Gastrocnemius medialis (tissue), 4 donors: ENCODE measurements at places on chromosomes 5 and 9. TPM values are rescaled to one million over a fixed set of nuclear protein-coding genes. Genes with fewer than 3 reads are reported as not detected.
A peak's percentile ranks its signal among the peaks of the same experiment; 100 is the strongest.

DNA sequence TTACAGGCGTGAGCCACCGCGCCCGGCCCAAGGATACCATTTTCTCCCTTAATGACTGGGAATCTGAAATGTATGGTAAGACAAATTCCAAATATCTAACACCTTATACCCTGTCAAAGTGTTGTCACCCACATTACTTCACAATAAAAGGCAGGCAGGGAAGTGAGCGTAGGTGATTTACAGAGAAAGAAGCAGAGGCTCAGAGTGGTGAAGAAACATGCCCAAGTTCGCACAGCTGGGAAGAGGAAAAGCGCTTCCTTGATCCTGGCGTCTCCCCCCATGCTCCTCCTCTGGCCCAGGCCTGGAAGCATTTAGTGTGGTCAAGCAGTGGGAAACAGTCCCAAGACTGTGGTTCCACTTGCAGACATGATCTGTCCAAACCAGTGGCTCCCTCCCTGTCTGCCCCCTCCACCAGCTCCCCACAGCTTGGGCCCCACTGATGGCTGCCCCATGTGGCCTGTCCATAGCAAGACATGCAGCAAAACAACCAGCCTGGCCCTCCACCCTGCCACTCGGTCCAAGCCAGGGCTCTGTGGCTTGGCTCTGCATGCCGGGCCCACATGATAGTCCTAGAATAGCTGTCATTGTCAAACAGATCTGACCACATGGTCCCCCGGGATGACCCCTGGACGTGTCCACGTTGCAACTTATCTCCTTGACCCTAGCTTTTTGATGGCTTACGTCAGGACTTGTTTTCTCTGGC lies 107.2 kb downstream of the TTLL11 start:
- H3K27ac ChIP-seq, result peak overlapping the region; percentile 93
- peak; percentile 86 for DNase-seq
- H3K27me3 ChIP-seq, result no peaks in the 10 kb centered on the region
- H3K4me1 ChIP-seq, result peaks cover 59% of the 10 kb centered on the region

DNA sequence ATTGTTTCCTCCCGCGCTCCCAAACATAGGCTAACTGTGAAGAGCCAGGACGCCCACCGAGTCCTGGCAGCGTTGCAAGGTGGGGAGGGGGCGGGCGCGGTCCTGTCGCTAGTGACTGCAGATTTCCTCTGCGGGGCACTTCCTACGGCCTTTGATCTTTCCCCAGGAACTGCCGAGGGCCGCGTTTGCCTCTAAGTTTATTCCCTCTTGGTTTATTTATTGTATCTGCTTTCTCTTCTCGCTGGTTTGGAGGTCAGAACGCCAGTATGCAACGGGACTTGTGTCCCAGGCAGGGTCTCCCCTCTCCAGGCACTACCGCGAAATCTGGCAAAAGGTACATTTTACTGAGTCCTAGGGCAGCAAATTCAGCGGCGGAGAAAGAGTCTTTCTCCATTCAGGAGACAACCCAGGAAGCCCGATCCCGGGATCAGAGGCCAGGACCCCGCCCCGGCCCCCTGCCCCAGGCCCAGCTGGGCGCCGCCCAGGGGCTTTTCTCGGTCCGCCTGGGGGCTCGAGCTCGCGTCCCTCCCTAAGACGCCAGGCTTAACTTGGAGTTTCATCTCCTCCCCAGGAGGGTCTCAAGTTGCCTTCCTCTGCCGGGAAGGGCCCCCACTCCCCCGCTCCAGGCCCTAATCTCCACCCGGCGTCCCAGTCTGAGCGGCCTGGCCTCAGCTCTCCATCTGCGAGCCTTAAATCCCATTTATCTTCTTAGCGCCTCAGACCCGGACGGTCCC lies 884 bp upstream of the EGFLAM start:
- peaks cover 9% of the 10 kb centered on the region for H3K4me1 ChIP-seq
- no peaks in the 10 kb centered on the region for H3K36me3 ChIP-seq
- H3K27me3 ChIP-seq, result peaks cover 59% of the 10 kb centered on the region
- DNase-seq, result no peak
- H3K27ac ChIP-seq, result peak overlapping the region; percentile 70

- H3K36me3 ChIP-seq, result no peaks in the 10 kb centered on the region
- no peak overlapping the region for H3K27ac ChIP-seq
Measured at GRCh38 chr9:130245474-130245873, 20.1 kb upstream of the HMCN2 start.

GRCh38 chr9:37989701-37990100 lies 79.3 kb downstream of the SHB start:
- H3K4me3 ChIP-seq, result no peak overlapping the region
- no peak overlapping the region for H3K27ac ChIP-seq
- no peaks in the 10 kb centered on the region for H3K27me3 ChIP-seq
- no peak for DNase-seq

DNA sequence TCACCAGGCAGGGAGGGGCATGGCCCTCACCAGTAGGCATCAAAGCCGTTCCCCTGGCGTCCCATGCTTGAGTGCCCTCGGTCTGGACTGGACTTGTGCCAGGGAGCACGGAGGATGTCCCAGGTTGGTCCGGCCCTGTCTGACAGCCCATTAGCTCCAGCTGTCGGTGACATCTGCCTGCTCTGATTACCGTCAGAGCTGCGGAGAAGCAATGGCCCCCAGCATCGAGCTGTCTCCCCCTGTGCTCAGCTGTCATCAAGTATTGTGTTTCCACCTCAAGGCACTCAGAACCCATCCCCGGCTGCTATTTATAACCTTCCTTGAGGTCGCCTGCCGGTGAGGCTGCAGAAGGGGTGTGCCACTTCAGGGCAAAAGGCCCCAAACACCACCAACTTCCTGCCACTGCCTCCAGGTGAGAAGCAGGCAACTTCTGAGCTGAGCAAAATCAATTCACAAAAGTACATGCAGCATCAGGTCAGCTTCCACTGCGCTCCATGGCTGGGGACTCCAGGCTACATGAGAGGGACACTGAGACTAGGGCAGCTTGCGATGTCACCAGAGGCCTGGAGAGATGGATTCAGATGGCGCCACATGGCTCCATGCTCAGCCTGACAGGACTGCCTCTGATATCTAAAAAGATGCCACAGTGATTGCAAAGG lies 142.7 kb downstream of the C5orf15 start:
- H3K36me3 ChIP-seq, result no peaks in the 10 kb centered on the region
- H3K27ac ChIP-seq, result peak overlapping the region; percentile 38
- no peaks in the 10 kb centered on the region for H3K27me3 ChIP-seq

DNA sequence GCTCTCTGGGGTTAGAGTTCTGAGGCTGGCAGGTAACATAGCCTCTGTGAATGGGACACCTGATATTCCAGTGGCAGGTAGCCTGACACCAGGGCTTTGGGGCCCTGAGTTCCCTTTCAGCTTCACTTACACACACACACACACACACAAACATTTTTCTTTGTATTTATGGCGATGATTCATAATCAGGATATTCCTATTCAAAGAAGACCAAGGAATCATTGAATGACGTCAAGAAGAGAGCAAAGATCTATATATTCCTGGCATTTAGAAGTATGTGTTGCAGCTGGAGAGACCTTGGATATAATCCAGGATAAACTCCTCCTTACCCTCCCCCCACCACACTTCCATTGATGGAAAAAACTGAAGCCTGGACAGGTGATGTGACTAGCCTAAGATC lies 7.9 kb upstream of the ENTREP1 start:
- no peaks in the 10 kb centered on the region for H3K36me3 ChIP-seq
- DNase-seq, result no peak

GRCh38 chr9:114775981-114776380 lies 29.9 kb downstream of the TNFSF15 start:
- H3K27ac ChIP-seq, result no peak overlapping the region
- no peaks in the 10 kb centered on the region for H3K36me3 ChIP-seq
- no peak for DNase-seq
- H3K4me3 ChIP-seq, result no peak overlapping the region

DNA sequence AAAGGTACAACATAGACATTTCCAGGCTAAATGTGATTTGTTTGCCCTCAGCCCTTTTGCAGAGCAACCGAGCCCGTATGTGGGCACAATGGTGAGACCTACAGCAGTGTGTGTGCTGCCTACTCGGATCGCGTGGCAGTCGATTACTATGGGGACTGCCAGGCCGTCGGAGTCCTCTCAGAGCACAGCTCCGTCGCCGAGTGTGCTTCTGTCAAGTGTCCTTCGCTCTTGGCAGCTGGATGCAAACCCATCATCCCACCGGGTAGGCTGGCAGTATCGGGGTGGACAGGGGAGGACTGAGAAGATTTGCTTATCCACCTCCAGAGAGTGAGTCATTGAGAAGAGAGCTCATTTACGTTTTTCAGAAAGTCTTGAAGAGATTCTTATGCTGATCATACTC lies 17.8 kb upstream of the GLIPR2 start:
- no peak overlapping the region for H3K27ac ChIP-seq
- DNase-seq, result no peak
- H3K4me3 ChIP-seq, result no peak overlapping the region

DNA sequence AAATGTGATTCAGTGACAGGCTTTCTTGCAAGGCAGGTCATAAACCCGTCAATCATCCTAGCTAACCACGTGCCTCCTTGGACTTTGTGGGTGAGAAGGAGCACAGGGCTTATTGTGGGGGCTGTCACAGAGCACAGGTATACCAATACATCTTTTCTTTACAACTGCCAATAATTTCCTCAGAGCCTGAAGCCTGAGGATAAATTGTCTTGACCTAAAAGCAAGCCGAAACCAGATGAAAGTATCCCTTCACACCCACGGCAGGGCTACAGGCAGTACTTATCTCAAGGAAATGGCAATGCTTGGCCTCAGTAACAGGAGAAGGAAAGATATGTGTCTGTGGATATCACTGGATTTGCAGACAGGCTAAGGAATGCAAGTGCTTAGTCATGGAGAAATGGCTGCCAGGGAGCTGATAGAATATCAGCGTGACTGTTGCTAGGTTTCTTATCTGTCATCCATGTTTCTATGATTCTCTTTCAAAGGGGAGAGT lies 90.3 kb upstream of the ZNF366 start:
- peaks cover 13% of the 10 kb centered on the region for H3K4me1 ChIP-seq
- H3K27ac ChIP-seq, result peak overlapping the region; percentile 79
- H3K36me3 ChIP-seq, result no peaks in the 10 kb centered on the region
- DNase-seq, result peak; percentile 48
- no peaks in the 10 kb centered on the region for H3K27me3 ChIP-seq

DNA sequence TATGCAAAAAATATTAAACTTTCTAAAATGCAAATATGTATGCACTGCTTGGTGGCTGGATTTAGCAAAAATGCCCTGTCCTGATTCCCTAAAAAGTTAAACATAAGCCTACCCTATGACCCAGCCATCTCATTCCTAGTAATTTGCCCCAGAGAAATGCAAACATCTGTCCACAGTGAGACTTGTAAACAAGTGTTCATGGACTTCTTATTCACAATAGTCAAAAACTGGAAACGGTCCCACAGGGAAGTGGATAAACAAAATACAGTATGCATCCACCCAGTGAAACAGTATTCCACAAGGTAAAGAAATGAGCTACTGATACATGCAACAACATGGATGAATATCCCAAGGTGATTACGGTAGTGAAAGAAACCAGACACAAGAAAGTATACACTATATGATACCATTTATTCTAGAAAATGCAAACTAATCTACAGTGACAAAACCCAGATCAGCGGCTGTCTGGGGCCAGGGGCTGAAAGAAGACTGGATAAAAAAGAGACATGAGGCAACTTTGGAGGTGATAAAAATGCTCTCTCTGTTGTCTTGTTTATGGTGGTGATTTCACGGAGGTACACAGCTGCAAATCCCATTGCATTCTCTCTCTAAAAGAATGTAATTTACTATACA lies 277.3 kb downstream of the GLIS3 start:
- no peaks in the 10 kb centered on the region for H3K4me1 ChIP-seq
- H3K4me3 ChIP-seq, result no peak overlapping the region
- DNase-seq, result no peak
- H3K27me3 ChIP-seq, result no peaks in the 10 kb centered on the region
- no peaks in the 10 kb centered on the region for H3K36me3 ChIP-seq
- H3K27ac ChIP-seq, result no peak overlapping the region

GRCh38 chr5:165783024-165783423 lies 2277.6 kb downstream of the MAT2B start:
- no peaks in the 10 kb centered on the region for H3K36me3 ChIP-seq
- no peaks in the 10 kb centered on the region for H3K4me1 ChIP-seq
- no peaks in the 10 kb centered on the region for H3K27me3 ChIP-seq
- H3K4me3 ChIP-seq, result no peak overlapping the region

CCNJL gene
- 0.15 TPM for total RNA-seq

NUTM2F gene
- not detected for total RNA-seq

GRXCR2 gene
- total RNA-seq, result not detected

SPAAR gene
- 4.4 TPM for total RNA-seq

MLANA gene
- total RNA-seq, result not detected

ELP1 gene
- total RNA-seq, result 11.4 TPM

SLC25A2 gene
- total RNA-seq, result not detected
